ENCODE measurements at places on chromosomes 7 and 10. TPM values are rescaled to one million over a fixed set of nuclear protein-coding genes. Genes with fewer than 3 reads are reported as not detected.

SPAG6 gene
- 0.06 TPM for polyA plus RNA-seq

FEZF1 gene
- polyA plus RNA-seq, result not detected

PON3 gene
- 2.2 TPM for polyA plus RNA-seq

STAG3 gene
- not detected for polyA plus RNA-seq

MAT1A gene
- polyA plus RNA-seq, result 0.11 TPM

OGDHL gene
- 0.16 TPM for polyA plus RNA-seq

ANXA7 gene
- 63.2 TPM for polyA plus RNA-seq

AKR1B15 gene
- polyA plus RNA-seq, result 0.09 TPM

NUTM2E gene
- 0.58 TPM for polyA plus RNA-seq

OR6V1 gene
- polyA plus RNA-seq, result not detected

POLL gene
- 20.9 TPM for polyA plus RNA-seq

C1GALT1 gene
- 3.1 TPM for polyA plus RNA-seq

CDNF gene
- 2.9 TPM for polyA plus RNA-seq
